ENCODE measurements at places on chromosomes 1 and 21.

- DNase-seq, result no peak
Observed at GRCh38 chr1:234515411-234515810, 36.4 kb upstream of the TARBP1 start.

DNA sequence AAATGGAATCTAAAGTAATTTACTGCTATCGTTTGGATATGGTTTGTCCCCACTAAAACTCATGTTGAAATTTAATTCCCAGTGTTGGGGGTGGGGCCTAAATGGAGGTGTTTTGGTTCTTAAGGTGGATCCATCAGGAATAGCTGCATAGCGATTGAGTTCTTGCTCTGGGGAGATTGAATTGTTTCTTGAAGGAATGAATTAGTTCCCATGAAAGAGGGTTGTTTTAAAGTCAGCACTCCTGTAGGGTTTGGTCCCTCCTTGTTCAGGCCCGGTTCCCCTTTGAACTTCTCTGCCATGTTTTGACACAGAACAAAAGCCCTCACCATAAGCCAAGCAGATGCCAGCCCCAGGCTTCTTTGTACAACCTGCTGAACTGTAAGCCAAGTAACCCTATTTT, 170.9 kb downstream of the COL11A1 start:
- DNase-seq, result no peak

DNA sequence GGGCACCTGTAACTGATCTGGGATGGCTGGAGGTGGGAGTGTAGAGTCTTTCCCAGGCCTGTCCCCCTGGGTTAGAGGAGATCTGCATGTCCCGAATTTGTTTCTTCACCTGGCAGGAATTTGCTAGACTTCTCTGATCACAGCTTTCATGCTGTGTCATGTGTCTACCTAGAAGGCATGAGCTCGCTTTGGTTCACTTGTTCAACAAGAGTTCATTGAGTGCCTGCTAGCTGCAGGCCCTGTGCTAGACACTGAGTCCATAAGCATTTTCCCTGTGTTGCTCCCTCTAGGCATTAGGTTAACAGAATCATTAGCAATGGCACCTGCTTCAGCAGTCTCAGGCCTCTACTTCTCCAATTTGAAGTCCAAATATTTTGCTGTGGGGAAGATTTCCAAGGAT, 101.6 kb downstream of the MTR start:
- no peak for DNase-seq

- DNase-seq, result no peak
Observed at GRCh38 chr1:47178020-47178419, 11.8 kb downstream of the PDZK1IP1 start.

- no peak for DNase-seq
Observed at GRCh38 chr1:2046174-2046917, 3.9 kb upstream of the PRKCZ start.

GRCh38 chr1:62869217-62869754, 85.4 kb downstream of the ATG4C start:
- no peak for DNase-seq

- no peak for DNase-seq
Observed at GRCh38 chr1:187665483-187665882, 836.7 kb downstream of the PLA2G4A start.

DNA sequence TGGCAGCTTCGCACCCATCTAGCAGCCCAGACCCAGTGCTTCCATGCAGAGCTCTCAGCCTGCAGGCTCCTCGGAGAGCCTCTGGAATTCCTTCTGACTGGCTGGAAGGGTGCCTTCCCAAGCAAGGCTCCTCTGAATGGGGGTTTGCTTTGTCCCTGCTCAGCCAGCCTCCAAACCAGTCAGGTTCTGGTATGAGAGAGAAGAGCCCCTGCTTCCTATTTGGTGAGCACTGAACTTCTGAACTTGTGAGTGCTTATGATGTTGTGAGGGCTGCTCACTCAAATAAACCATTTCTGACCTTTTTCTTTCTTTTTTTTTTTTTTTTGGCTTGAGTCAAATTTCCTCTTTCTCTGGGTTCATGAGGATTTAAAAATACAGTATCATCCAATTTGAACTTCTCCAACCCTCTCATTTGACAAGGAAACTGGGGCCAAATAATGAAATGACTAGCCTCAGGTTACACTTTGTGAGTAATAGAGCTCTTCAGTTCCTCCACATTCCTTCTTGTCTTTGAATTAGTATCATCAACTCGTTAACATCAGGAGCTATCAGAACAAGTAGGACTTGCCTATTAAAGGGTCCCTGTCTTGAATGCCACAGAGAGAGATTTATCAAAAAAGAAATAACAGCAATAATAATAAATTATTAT, 39.6 kb downstream of the GFI1 start:
- DNase-seq, result no peak

- DNase-seq, result no peak
Observed at GRCh38 chr1:116417678-116418077, 44.6 kb downstream of the ATP1A1 start.

Measured in T-helper 1 cell (primary cell).